NCI-H1417 treated with DMSO at 0.1 percent for 48 hours (cell line): ENCODE measurements at places on chromosomes 1 and 21.
A peak's percentile ranks its signal among the peaks of the same experiment; 100 is the strongest.

DNA sequence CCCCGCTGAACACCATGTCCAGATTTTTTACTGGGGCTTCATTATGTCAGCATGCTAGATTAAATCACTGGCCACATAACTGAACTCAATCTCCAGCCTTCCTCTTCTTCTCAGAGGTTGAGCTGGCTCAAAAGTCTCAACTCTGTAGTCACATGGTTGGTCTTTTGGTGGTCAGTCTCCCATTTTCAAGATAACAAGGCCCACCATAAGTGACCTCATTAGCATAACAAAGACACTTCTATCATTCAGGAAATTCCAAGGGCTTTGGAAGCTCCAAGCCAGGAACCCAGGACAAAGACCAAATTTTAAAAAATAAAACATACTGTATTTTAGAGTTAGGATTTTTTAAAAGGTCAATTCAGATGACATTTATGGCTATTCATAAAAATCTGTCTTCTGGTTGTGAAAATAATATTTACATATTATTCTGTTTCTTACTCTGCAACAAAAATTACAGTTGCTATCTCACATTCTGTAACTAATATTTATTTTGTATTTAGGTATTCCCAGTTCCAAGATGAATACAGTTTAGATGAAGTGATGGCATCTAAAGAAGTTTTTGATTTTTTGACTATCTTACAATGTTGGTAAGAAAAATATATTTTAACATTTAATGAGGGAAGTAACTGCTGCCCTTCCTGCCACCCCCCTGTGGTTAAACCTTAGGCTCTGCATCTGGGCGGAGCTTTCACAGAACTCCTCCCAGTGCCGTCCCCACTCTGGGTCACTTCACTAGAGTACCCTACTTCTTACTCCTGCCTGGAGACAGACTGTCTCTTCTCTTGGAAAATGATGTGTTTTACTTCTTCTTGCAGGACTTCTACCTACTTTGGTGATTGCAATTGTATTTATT is 49.3 kb downstream of the SCP2 start:
- no peak for DNase-seq

DNA sequence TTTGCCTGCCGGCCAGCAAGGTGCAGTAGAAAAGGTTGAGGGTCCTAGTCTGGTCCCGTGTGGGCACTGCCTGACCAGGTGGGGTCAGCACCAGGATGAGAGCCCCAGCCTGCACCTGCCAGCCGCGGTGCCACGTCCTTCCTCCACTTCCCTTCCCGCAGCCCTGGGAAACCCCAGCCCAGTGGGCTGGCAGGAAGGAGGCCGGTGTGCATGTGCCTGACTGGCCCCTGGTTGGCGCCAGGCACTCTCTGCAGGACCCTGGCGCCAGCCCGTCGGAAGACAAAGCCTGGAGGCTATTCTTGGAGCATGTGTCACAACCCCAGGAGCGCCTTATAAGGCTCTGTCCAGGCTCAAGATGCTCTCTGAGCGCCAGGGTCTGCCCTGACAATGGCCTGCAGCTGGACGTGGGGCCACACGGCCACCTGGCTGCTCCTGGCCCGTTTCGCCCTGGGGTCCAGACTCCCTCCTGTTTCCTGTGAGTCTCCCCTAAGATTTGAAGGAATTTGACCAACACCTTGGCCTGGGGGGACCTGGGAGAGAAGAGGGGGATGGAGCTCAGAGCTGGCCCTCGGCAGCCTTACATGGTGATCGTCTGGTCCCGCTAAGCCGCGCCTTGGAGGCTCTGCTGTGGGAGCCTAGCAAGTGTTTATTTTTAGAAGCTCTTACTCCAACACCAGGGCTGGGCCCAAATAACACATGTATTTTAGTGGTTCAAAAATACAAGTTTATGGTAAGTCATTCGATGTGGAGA is 31.9 kb upstream of the POFUT2 start:
- DNase-seq = no peak

GRCh38 chr1:21506804-21507203 is 2.4 kb upstream of the ALPL start:
- no peak for DNase-seq

GRCh38 chr1:177964336-177964735 is 5.5 kb downstream of the SEC16B start:
- no peak for DNase-seq

DNA sequence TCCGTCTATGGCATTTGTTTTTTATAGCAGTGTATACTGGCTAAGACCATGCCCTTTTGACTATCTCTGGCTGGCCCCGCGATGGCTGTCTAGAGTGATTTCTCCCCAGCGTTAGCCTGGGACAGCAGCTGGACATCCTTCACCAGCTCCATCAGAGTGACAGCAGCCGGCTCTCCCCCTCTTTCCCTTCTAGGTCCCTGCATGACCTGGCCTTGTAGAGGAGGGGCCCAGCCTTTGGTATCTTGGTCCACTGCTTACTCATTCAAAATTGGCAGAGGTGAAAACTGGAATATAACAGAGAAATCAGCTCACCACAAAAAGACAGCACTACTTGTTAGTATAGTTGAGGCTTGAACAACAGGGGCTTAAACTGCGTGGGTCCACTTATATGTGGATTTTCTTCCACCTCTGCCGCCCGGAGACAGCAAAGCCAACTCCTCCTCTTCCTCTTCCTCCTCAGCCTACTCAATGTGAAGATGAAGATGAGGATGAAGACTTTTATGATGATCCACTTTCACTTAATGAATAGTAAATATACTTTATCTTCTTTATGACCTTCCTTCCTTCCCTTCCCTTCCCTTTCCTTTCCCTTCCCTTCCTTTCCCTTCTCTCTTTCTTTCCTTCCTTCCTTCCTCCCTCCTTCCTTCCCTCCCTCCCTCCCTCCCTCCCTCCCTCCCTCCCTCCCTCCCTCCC is 29.4 kb upstream of the B3GALNT2 start:
- no peak for DNase-seq

DNA sequence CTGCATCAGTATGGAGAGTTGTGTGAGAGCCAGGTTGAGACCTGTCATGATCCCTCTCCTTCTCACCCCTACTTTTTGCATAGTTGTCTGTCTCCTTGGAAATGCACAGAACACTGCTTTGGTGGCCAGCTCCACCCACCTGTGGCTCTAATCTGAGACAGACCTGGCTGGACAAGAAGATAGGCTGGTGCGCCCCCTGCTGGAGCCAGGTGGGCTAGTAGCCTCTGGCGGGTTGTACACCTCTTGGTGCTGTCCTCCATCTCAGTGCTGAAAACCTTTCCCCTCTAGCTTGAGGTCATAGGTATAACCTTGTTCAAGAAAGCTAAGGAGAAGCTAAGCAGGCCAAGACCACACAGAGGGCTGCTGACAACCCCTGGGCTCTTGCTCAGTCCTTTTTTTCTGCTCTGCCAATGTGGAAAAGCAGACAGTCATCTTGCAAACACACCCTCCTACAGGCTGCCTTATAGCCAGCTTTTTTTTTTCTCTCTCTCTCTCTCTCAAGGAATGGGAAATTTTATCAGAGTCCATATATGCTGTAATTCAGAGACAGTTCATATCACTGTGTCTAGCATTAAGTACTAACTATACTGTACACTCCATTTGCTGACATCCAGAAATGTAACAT is 58.8 kb upstream of the SPATA6 start:
- peak; percentile 35 for DNase-seq

DNA sequence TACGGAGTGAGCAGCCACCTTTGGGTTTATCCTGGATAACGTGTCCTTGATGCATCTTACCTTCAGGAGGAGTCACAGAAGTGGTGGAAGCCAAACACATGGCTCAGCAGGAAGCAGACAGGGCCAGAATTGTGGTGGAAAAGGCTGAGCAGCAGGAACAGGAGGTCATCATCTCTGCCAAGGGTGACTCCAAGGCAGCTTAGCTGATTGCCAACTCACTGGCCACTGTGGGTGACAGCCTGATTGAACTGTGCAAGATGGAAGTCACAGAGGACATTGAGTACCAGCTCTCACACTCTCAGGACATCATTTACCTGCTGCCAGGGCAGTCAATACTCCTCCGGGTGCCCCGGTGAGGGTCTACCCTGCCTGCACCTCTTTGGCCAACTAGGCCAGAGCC is 179.3 kb downstream of the FAF1 start:
- no peak for DNase-seq

- DNase-seq = no peak
Observed at GRCh38 chr21:38716942-38717341, 88.8 kb upstream of the ETS2 start.

DNA sequence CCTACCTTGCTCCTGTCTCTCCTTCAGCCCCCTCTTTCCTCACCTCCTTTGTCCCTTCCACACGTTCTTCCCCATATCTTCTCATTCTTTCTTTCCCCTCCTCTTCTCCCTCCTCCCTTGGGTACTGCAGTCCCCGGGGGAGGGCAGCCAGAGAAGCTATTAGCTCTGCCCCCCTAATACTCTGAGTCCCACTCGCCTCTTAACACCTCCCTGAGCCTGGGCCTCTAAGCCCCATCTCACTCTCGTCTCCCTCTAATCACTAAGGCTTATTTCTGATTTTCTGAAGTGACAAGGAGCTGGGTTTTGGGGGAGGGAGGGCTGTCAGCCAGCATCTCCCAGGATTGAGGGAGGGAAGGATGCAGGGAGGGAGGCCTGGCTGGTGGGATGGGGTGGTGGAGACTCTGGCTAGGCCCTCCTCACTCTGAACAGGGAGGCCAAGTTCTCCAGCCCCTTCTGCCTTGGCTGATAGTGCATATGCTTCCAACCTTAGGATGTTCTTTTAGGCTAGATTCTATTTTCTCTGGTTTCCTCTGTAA is 25.6 kb upstream of the DMBX1 start:
- DNase-seq = no peak

DNA sequence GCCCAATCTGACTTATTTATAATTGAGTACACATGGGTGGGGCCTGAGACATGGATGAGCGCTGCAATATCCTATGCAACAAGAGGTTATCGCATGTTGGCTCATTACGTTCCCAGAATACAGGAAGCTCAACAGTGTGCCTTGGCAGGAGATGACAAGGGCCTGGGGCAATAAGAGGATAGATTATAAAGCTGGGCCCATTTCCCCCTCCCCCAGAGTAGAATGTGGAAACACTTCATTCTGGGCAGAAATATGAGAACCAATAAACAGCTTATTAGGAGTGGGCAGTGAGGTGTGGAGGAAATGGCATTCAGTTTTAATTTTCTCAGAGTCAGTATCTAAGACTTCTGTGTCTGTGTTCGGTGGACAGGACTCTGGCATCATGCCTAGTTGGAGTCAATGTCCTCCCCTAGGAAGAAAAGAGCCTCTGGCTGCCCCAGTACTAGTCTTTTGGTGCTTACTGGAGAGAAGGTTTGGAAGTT is 92.8 kb downstream of the PIK3R3 start:
- no peak for DNase-seq

DNA sequence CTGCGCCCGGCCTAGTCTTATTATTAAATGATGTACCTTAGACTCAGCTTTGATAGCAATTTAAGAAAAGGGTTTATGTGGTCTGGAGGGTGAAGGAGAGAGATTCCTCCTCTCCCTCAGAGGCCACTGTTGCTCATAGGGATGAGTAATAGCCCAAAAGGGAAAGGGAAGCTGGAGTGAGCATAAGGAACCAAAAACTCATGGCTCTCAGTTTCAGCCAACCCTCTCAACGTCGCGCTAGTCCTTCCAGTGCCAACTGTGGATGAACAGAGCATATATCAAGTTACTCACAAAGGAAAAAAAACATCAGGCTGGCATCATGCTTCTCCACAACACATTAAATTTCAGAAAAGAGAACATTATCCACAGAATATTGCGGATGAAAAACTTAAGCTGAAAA is 8.3 kb upstream of the GPR89B start:
- DNase-seq = no peak

- no peak for DNase-seq
Observed at GRCh38 chr1:34500451-34500850, 254.4 kb upstream of the GJB5 start.

DNA sequence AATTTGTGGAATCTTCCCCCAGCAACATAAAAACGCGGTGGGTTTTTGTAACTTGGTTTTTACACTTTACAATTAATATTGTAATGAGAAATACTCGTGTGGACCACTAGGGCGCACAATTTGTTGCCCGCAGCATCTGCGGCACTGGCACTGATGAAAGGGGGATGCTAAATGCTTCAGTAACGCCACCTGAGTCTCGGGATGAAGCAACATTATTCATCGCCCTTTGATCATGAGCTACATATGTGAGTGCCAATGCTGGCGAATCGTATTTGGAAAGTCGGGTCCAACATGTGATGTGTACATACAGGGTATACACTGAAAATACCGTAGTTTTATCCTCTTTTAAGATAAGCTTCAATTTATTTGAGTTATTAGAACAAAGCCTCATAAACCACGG is 34.2 kb upstream of the COX20 start:
- no peak for DNase-seq

DNA sequence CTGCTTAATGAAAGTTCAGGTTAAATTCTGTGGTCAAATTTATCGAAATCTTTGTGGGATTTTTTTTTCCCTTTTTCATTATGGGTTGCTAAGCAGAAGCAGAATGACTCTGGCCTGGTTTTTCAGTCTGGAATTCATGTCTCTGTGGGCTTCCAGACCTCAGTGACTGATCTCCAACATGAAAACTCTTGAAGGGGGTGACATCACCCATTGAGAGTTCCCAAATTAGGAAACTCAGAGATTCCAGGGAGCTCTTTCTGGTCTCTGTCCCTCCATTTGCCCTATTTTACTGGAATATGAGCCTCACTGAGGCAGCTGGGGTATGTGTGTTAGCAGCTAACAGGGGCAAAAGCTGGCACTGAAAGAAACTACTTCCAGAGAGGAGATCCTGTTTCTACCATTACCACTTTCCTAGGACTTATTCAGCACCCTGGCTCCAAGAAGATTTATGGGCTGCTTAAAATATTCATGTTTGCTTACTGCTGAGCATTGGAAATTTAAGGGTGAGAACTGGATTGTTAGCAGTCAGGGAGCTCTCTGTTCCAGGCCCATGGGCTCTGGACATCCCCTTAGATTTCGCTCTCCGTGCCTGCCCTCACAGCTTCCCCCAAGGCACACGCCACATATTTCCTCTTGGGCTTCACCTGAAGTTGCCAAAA is 203.4 kb upstream of the SPAG17 start:
- DNase-seq = no peak

DNA sequence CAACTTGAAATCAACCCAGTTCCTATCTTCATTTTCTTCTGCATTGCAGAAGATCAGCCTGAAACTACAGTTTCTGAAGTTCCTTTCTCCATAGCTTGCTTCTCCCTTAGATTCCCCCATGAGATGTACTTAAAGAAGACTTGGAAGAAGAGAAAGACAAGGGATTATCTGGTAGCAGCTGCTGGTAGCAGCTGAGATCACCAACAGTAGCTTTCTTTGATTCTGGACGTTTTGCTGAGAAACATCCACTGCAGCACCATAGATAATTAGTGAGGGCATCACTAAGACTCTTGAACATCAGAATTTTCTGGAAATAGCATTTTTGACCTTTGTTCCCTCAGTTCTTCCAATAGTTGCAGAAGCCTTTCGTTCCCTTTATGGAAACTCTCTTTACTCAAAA is 465 bp upstream of the CFHR3 start:
- no peak for DNase-seq

GRCh38 chr1:228812961-228813360 is 77.7 kb downstream of the RHOU start:
- DNase-seq = no peak

- no peak for DNase-seq
Observed at GRCh38 chr1:193498088-193498655, 311.8 kb upstream of the B3GALT2 start.

- no peak for DNase-seq
Observed at GRCh38 chr1:171286032-171286705, 27.8 kb upstream of the FMO4 start.

GRCh38 chr21:36966821-36967768 is 626 bp upstream of the HLCS start:
- DNase-seq = no peak

GRCh38 chr1:18239671-18240070 is 132.1 kb downstream of the IGSF21 start:
- no peak for DNase-seq

GRCh38 chr21:17051054-17051453 is 461.8 kb upstream of the CXADR start:
- no peak for DNase-seq

- no peak for DNase-seq
Observed at GRCh38 chr1:94795434-94795833, 24.7 kb upstream of the SLC44A3 start.
